ENCODE measurements at places on chromosomes 3 and 15.

GRCh38 chr3:158420654-158421396 lies 150.2 kb upstream of the MLF1 start:
- no peak for DNase-seq

- DNase-seq, result no peak
These were observed 36.3 kb upstream of the GOLGA8J start for GRCh38 chr15:30046430-30046829.

GRCh38 chr3:141557961-141558706 lies 71.3 kb downstream of the RASA2 start:
- no peak for DNase-seq

- no peak for DNase-seq
These were observed 2.6 kb upstream of the ALCAM start for GRCh38 chr3:105364128-105364527.

DNA sequence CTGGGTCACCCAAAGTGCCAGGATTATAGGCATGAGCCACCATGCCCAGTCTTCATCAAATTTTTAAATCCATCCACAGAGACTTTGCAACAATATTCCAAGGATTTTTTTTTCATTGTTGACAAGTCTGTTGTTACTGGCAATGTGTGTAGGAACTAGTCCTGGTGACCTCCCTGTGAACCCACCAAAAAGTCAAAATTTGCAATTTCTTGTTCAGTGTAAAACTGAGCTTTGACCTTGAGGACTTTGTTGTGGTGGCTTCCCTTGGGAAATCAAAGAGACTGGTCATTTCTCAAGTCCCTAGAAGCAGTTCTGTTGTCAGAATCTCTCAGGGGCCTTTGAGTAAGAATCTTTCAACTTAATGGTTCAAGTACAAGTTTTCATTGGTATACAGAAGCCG lies 36.9 kb upstream of the COL8A1 start:
- DNase-seq, result no peak

DNA sequence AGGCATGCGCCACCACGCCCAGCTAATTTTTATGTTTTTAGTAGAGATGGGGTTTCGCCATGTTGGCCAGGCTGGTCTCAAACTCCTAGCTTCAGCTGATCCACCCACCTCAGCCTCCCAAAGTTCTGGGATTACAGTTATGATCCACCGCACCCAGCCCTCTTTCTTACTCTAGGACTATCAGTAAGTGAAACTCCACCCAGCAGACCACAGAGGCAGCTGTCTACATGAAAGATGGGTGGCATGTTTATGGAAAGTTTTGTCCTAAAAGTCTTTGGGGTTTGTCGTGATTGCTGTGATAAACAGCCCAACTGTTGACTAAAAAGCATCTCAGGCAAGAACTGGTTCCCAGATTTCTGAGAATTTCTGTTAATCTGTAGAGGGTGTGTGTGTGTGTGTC lies 10.9 kb downstream of the ARL6IP5 start:
- no peak for DNase-seq

- DNase-seq, result no peak
These were observed 39.2 kb upstream of the SPSB4 start for GRCh38 chr3:141011997-141012262.

- DNase-seq, result no peak
These were observed 3.2 kb upstream of the GBE1 start for GRCh38 chr3:81764665-81765064.

DNA sequence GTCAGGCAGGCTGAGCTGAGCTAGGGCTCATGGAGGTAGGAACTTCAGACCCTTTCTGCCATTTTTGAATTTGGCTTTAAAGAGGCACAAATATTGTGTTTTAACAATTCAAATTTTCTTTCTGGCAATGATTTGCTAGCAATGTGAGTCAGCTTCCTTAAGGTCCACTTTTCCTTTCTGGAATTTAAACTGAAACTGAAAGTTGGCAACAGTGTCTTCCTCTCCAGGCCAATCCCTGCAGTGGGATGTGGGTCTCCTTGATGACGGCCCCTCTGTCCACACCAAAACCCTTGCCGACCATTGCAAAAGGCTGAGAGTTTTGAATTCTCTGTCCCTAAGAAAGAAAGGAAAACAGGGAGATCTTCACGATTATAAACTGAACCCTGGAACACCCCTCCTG lies 27.1 kb downstream of the RPSA start:
- no peak for DNase-seq

DNA sequence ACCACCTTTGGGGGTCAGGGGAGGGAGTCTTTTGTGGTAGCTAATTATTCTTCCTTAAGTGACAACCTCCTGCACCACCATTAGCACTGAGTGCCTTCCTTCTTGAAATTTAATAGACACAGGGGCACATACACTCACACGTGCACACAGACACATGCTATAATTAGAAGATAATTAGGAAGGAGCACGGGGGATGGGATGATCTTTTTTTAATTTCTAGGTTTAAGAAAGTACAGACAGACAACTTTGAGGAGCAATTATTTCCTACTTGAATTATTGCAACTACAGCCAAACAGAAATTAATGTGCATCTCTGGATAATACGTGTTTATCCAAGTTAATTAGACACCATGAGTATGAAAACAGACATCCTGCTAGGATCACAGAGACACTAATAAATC lies 44.8 kb upstream of the GUCA1C start:
- no peak for DNase-seq

DNA sequence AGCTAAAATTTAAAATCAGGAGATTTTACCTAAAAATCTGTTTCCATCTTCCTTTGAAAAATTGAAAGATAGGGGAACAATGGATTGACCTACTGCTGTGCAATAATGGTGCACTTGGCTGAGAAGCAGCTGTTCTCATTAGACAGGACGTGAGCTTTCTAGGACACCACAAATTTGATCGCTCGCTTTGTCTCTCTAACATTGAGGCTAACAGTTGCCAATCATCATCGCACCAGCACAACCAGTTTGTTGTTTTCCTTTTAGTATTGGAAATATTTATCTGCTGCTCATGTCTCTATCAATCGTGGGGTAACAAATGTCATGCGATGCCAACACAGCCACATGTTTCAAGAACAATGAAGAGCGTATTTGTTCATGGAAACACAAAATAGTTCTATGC lies 228.8 kb upstream of the P2RY1 start:
- no peak for DNase-seq

DNA sequence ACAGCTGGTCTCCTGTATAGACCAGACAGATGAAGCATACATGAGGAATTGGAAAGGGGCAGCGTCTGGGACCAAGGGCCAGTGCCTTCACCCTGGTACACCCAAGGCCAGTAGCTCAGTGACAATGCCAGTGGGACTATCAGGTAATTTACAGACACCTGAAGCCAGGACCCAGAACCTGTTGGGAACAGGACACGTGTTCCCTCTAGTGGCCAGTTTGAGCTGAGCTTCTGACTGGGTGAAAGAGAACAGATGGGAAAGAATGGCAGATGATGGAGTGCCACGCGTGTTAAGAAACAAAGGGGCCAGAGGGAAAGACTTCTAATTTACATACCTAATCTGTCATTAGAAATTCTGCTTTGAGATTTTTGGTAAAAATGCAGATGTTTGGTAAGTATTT lies 5.1 kb upstream of the SLC25A38 start:
- DNase-seq, result peak; percentile 71

- no peak for DNase-seq
These were observed 53.3 kb upstream of the CMSS1 start for GRCh38 chr3:99764377-99764776.

DNA sequence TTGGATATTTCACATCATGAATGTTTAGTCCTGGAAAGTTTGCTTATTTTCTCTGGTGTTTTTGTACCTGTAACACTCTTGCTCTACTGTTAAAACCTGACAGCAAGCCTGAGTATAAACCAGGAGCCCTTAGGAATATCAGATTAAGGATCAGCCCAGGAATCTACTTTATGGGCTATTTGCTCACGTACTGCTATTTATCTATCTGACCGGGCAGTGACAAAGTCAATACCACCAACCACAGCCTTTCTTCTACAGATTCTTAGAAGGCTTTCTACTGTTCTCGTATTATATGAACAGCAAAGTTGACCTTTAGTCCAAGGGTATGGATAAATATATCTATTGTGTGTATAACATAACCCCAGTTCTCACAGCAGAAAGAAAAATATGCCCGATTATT lies 521.2 kb downstream of the RBMS3 start:
- no peak for DNase-seq

DNA sequence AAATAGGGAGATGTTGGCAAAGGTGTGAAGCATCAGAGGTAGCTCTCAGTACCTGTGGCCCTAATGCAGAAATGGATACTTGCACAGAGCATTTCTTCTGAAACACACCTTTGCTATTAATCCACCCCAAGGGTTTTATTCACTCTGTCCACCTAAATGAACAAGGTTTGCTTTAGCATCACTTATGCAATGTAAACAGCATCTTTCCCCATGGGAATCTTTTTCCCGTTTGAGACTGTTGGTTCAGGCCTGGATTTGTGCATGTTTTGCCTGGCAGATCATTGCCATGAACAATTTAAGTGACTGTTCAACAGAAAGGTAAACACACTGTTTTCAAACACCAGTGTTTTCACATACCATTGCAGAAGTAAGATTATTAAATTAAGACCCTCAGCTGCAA lies 508.3 kb downstream of the SOX2 start:
- no peak for DNase-seq

Measured in Calu3 (cell line).